Kidney capillary endothelial cell (primary cell): ENCODE measurements at places on chromosomes 5 and 9.
A peak's percentile ranks its signal among the peaks of the same experiment; 100 is the strongest.

- no peak for DNase-seq
Observed at GRCh38 chr9:71769175-71770161, 1.2 kb upstream of the CEMIP2 start.

GRCh38 chr9:125632321-125633115 lies 74.5 kb downstream of the MAPKAP1 start:
- DNase-seq: peak; percentile 50

DNA sequence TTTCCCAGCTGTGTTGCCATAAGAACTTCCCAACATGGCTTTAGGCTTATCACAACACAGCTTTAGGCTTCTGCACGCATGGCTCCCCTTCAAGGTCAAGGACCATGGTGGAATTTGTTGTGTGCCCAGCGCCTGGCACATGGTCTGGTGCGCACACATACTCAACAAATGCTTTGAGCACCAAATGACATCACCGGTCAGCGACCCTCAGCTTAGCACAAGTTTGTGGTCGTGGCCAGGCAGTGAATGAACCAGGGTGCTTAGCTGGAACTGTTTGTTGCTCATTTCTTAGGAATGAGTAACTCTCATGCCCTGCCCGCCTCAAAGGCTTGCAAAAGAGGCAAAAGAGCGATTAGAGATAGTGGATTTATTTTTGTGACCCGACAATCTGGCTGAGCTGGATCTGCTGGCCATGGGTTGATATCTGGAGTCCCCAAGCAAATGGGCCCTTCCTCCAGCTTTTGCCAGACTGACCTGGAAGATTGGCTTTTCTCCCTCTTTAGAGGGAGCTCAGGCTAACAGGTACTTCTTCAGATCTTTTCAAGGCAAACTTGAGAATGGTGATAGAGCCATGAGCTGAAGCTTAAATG lies 58.9 kb downstream of the DAP start:
- no peak for DNase-seq

DNA sequence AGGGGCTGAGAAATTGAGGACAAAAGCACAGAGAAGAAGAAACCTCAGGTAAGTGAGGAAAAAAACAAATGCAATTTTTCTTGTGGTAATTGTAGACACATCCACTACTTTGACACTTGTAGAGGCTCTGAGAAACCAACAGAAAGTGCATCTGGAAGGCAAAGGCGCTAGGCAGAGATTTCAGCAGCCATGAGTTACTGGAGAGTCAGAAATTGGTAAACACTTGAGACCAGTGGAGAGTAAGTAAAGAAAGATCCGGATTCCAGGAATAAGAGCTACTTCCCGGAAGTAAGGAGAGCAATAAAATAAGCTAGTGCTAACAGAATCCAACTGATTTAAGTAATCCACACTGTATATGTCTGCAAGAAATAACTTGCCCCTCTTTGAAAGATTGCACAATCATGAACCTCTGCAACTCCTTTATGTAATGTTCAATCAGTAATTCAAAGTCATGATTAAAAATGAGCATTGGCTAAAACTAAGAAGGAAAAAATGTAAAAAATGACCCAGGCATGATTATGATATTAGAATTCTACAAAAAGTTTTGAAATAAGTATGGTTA lies 382.1 kb downstream of the CDH18 start:
- no peak for DNase-seq

- no peak for DNase-seq
Observed at GRCh38 chr5:83715236-83716065, 5.2 kb downstream of the HAPLN1 start.

- no peak for DNase-seq
Observed at GRCh38 chr5:59823420-59823819, 70.1 kb downstream of the PDE4D start.

DNA sequence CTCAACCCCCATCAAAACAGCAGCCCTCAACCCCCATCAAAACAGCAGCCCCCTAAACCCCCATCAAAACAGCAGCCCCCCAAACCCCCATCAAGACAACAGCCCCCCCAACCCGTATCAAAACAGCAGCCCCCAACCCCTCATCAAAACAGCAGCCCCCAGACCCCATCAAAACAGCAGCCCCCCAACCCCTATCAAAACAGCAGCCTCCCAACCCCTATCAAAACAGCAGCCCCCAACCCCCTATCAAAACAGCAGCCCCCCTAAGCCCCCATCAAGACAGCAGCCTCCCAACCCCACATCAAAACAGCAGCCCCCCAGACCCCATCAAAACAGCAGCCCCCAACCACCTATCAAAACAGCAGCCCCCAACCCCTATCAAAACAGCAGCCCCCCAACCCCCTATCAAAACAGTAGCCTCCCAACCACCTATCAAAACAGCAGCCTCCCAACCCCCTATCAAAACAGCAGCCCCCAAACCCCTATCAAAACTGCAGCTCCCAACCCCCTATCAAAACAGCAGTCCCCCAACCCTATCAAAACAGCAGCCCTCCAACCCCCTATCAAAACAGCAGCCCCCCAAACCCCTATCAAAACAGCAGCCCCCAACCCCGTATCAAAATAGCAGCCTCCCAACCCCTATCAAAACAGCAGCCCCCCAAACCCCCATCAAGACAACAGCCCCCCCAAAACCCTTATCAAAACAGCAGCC lies 1.2 kb downstream of the TPPP start:
- DNase-seq: no peak

DNA sequence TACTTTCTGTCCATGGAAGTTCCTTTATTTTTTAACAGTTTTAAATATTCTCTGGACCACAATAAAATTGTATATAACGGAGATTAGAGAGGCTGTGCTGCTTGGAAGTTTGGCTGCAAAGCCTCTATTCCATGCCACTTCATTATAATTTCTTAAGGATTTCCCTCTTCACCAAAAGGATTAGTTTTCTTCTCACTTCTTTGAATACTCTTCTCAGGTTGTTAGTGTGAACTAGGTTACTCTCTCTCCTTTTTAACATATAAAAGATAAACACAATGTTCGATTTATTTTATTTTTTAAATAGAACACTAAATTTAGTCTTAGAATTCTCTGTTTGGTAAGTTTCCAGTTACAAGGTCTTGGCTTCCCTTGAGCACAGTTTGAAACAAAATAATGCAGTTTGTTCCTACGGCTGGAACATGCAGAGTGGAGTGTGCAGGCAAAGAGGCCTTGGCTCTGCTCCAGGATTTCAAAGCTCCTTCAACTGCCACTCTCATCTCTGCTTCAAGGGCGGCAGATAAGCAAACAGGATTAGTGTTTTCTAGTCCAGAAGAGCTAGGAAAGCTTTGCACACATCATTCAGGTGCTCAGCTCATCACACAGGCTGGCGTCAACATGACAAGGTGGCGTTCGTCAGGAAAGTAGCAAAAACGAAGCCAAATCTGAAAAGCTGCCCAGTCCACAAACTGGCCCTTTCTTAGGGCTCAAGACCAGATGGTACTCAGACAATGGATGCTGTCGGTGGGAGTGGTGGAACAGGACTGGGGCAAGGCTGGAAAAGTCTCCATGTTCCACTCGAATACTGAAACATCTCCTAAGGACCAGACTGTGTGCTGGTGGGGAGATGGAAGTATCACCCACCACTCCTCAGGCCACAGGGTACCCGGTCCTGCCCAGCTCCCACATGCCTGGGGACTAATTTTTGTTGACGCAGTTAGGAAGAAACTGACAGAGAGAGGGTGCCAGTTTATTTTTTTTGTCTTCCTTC lies 286.6 kb downstream of the CRB2 start:
- DNase-seq: no peak

DNA sequence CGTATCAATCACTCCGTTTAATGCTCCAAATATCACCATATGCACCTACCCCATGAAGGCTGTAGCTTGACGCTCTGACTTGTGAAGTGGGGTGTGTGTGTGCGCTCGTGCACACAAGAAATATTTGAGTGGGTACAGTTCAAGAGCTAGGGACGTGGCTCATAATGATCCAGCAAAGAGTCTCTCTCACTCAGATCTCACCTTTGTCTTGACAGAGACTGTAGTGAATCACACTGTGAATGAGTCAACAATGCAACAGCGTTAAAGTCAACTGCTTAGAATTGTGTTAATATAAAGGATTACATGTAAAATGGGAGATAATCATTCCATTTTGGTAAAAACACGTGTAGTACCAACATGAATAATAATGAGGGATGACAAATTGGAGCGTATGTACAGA lies 119.4 kb downstream of the MED27 start:
- peak; percentile 13 for DNase-seq

DNA sequence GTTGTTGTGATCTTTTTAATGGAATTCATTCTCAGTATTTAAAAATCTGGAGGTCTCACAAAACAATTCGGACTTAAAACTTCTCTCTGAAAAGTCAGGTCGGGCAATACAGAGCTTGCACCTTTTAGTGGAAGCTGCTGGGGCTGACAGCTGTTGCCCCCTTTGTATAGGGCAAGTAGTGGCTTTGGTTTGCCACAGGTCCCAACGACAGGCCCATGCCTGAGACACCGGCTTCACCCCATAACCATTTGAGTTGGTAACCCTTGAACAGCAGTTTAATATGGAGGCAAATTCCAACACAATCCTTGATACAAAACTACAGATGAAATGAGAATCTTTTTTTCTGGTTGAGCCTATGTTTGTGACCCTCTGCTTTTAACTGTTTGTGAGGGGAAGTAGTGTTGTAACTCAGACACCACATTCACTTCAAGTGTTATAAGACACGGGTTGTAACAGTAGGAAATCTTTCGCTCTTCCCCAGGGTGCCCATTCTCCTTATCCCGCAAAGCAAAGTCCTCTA lies 752 bp upstream of the GLRX start:
- no peak for DNase-seq

DNA sequence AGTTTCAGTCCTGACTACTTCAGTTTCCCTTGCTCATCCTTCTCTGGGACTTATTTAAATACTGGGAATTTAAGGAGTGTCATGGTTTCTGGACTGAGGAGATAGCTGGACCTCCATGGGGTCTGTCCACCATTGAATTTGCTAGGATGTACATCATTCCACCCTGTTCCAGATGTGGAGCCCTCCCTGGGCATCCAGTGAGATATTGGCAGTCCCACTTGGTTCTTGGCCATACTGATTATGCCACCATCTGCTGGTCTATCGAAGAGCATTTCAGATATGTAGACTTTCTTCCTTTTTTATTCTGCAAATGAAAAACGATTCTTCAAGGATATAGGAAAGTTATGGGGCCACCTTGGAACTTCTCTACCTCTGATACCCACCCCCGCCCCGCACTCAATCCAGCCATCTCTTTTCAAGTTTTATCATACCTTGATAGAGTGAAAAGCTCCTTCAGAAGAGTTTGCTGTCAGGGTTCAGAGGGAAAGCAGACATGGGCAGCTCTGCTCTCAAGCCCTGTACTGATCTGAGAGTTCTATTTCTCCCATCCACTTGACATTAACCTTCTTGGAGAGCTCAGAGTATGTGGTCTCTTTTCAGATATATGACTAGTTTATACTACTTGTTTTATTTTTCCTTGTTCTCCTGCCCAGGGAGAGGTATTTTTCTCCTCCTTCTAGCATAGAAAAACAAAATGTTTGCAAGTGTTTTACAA lies 490.7 kb upstream of the SGCD start:
- DNase-seq: no peak

GRCh38 chr5:137741718-137742117 lies 5.8 kb upstream of the KLHL3 start:
- DNase-seq: no peak

DNA sequence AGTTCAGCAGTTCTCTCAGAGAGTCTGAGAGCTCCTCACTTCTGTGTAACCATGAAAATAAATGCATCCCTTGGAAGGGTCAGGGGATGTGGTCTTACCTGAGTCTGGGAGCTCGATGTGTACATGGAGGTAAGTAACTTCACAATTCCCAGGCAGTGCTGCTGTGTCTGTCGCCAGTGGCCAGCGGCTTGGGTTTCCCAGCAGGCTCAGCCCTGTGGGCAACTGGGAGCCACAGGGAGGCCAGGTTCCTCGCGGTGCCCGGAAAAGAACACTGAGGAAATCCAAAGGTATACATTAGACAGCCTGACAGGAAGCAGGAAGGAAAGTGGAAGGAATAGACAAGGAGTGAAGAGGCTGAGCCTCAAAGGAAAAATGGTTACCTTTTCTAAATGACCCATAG lies 62.2 kb downstream of the OSTF1 start:
- DNase-seq: no peak

DNA sequence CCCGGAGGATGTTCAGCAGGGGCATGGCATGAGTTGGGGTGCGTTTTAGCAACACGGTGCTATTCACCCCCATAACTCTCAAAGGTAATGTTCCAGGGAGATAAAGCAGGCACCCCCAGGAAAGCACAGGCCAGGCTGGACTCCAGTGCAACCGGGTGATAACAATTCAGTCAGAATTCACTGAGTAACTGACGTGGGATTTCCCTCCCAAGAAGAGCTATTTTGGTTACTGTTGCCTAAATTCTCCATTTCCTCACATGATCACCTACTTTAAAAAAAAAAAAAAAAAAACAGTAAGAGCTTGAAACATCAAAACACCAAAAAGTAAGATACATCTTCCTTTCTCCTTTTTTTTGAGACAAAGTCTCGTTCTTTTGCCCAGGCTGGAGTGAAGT lies 137.6 kb upstream of the WWC1 start:
- no peak for DNase-seq

DNA sequence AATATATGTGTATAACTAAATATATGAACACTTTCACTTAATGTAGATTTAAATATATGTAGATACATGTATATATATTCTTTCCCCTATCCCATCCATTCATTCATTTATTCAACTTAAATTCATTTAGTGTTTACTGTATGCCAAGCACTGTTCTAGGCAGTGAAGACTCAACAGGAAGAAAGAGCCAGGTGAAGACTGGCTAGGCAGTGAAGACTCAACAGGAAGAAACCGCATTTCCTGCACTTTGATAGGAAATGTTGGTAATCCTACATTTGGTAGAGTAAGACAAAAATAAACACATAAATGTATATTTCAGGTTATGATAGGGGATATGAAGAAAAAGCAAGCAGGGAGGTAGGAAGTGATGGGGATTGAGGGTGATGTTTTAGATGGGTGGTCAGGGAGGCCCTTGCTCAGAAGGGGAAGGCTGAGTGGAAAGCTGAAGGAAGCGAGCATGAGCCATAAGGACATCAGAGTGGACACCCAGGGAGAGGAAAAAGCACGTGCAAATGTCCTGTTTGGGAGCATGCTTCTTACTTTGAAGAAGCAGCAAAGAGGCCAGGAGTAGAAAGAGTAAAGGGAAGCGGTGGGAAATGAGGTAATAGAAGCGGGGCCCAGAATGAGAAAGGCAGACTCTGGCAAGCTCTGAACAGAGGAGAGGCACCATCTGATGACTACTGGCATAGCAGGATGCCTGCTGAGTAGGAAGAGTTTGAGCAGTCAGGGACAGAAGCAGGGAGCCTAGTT lies 227.8 kb upstream of the MAP3K1 start:
- DNase-seq: no peak

DNA sequence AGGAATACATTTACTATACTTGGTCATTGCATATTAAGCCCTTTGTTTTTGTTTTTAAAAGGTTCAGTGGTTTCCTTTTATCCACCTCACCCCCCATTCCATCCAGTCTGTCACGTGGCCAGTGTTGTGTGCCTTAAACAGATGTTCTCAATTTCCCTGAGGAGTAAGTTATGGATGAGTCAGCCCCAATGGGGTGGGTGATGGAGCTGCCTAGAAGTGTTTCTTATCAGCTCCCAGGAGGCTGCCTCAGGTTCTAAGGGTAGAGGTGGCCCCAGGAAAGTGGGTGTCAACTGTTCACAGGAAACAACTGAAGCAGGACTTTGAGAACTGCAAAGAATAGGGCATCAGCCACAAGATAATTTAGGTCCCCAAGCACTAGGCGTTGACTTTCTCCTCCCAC lies 41.1 kb downstream of the ACTBL2 start:
- DNase-seq: no peak

- peak; percentile 93 for DNase-seq
Observed at GRCh38 chr5:157731272-157732129, at the start of gene THG1L. Gene THG1L, plus strand, starts transcription at chr5:157731420. Its CDS starts 21 bp downstream, at chr5:157731441.

GRCh38 chr9:114827641-114828302 lies 21.9 kb upstream of the TNFSF15 start:
- no peak for DNase-seq
